ENCODE measurements at places on chromosomes 11 and 22.

- DNase-seq: no peak
These were observed 12.2 kb upstream of the TPST2 start for GRCh38 chr22:26602127-26602526.

GRCh38 chr22:47409539-47410275 is 647.3 kb downstream of the TBC1D22A start:
- DNase-seq: no peak

GRCh38 chr11:95514416-95515110 is 275.0 kb downstream of the FAM76B start:
- no peak for DNase-seq

DNA sequence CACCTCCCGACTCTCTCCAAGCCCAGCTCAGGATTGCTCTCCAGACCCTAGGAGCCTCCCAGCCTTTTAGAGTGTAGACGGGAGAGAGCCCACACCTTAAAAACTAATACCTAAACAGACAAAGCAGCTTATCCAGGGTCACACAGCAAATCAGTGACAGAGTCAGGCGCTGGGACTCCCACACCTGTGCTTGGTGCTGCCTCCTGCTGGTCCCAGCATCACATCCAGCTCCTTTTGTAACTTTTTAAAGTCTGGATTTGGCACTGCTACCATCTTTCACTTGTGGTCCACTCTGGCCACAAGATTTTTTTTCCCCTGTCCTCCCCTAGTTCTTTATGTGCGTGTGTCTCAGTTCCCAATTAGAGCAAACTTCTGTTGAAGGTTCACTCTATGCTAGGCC is 4.7 kb downstream of the ANO1 start:
- DNase-seq: no peak

DNA sequence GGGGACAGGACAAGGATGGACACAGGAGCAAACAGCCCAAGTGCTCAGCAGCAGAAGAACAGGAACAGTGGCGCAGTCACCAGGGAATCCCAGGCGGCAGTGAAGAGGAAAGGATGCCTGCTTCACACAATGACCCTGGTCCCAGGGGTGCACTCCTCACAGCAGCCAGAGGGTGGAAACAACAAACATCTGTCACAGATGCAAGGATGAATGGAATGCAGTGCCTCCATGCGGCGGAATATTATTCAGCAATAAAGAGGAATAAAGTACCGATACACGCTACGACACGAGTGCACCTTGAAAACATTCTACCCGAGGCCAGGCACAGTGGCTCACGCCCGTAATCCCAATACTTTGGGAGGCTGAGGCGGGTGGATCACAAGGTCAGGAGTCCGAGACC is 12.7 kb downstream of the CSNK1E start:
- DNase-seq: no peak

DNA sequence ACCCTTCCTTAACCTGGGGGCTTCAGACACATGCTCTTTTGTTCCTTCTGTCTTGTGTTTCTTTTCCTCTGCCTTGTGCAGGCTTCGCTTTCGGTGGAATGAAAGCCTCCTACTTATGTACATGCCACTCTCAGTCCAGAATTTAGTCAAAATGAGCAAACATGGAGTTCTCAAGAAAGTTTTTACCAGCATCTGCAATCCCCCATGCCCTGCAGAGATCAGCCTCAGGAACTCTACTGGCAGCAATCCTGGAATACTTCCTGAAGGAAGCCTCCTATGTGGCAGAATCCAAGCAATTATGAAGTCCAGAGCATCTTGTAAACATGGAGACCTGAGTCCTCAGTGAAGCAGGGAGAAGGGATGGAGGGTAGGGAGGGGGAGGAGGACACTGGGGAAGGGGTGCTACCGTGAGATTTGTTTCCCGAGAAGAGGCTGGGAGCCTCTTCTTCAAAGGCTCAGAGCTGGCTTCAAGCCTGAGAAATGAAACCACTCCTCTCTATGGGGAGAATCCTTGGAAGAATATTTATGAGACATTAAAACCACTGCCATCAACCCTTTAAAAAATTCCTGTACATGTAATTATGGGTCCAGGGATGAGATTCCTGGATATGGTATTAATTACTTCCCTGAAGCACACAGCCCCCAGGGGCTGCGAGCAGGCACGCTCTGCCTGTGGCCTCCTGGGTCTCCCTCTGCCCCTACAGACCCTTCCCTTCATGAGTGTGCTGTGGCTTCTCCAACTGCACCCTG is 58.4 kb downstream of the TENM4 start:
- no peak for DNase-seq

GRCh38 chr22:24156913-24157821 is 24.1 kb upstream of the SUSD2 start:
- peak; percentile 67 for DNase-seq

Measured in stimulated activated CD4-positive, alpha-beta T cell treated with anti-CD3 and anti-CD28 coated beads, Interleukin-2, amount 100 ng/mL, for 48 hours (primary cell).